Activated T-helper 17 cell treated with anti-CD3 and anti-CD28 coated beads, Interleukin-2, amount 50 U/mL, for 72 hours (primary cell): ENCODE measurements at places on chromosomes 5 and 9.
A peak's percentile ranks its signal among the peaks of the same experiment; 100 is the strongest.

DNA sequence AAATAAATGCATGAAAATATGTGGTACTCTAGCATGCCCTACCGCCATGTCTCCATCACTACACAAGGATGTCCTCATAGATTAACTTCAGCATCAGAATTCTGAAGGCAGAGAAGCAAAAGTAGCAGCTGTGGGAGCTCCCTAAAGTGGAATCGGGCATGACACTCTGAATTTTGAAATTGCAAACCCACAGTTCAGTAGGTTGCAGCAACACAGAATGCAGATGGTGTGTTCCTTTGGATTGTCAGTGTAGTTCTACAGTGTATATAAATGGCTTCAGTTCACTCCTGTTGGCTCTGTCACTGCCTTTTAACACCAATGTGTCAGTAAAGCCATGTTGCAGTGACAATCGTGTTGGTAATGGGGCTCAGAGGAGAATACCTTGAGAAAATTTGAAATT is 973.6 kb upstream of the WWC1 start:
- H3K27ac ChIP-seq = no peak overlapping the region
- H3K4me1 ChIP-seq = no peaks in the 10 kb centered on the region
- ATAC-seq = no peak
- H3K27me3 ChIP-seq = no peaks in the 10 kb centered on the region

GRCh38 chr5:36744773-36745589 is 131.6 kb upstream of the NIPBL start:
- H3K27ac ChIP-seq = no peak overlapping the region
- ATAC-seq = peak; percentile 72
- H3K36me3 ChIP-seq = no peaks in the 10 kb centered on the region

GRCh38 chr9:109994141-109994540 is 213.8 kb downstream of the C9orf152 start:
- H3K27ac ChIP-seq = no peak overlapping the region
- no peaks in the 10 kb centered on the region for H3K27me3 ChIP-seq
- no peak for ATAC-seq
- no peak overlapping the region for H3K4me3 ChIP-seq

GRCh38 chr9:108467653-108468324 is 388.0 kb downstream of the ACTL7B start:
- no peak overlapping the region for H3K27ac ChIP-seq
- H3K4me1 ChIP-seq = no peaks in the 10 kb centered on the region
- H3K36me3 ChIP-seq = no peaks in the 10 kb centered on the region
- no peak overlapping the region for H3K4me3 ChIP-seq

DNA sequence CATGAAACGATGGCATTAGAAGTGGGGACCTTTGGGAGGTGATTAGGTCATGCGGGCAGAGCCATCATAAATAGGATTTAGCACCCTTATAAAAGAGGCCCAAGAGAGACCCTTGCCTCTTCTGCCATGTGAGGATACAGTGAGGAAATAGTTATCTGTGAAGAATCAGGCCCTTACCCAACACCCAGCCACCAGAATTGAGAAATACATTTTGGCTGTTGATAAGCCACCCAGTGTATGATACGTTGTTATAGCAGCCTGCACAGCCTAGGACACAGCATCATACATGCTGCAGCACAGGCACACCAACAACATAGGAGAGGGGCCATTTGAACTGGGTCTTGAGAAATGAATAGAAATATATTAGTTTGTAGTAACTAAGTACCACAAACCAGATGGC is 8.0 kb upstream of the MAMDC2 start:
- no peaks in the 10 kb centered on the region for H3K36me3 ChIP-seq
- ATAC-seq = no peak
- H3K27ac ChIP-seq = no peak overlapping the region
- H3K4me1 ChIP-seq = no peaks in the 10 kb centered on the region
- peaks cover 14% of the 10 kb centered on the region for H3K27me3 ChIP-seq
- H3K4me3 ChIP-seq = no peak overlapping the region

DNA sequence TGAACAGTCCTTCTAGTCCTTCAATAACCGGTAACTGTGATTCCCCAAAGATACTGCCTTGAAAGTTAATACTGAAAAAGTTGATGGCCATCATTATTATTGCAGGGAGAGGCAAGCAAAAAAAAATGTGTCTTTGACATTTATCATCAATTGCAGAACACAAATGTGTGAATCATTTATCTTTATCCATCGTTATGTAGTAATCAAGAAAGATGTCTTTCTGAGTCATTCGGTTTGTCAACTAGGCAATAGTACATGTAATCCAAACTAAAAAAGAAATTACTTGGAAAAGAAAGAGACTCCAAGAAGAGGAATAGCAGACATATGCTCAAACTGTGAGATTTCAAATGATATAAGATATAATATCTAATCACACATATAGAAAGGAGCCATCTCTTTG is 473.0 kb downstream of the CETN3 start:
- no peak overlapping the region for H3K27ac ChIP-seq
- H3K36me3 ChIP-seq = no peaks in the 10 kb centered on the region
- no peaks in the 10 kb centered on the region for H3K4me1 ChIP-seq

DNA sequence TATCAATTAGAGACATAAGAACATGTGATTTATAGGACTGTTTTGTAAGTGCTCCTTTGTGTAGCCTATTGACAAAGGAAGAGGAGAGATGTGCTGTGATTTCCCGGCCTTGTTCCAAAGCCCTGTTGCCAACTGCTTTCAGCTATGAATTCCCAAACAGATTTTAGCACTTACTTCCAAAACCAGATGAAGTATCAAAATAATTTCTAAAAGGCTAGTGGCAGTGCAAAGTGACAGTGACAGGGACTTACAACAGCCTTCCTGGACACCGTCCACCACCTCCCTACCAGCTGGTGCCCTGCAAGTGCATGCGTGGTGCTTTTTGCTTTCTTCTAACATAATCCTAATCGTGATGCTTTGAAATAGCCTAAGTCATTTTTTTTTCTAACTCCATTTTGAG is 254.1 kb upstream of the ACTBL2 start:
- H3K4me3 ChIP-seq = no peak overlapping the region
- H3K36me3 ChIP-seq = no peaks in the 10 kb centered on the region
- H3K27ac ChIP-seq = no peak overlapping the region
- no peak for ATAC-seq
- H3K4me1 ChIP-seq = no peaks in the 10 kb centered on the region

DNA sequence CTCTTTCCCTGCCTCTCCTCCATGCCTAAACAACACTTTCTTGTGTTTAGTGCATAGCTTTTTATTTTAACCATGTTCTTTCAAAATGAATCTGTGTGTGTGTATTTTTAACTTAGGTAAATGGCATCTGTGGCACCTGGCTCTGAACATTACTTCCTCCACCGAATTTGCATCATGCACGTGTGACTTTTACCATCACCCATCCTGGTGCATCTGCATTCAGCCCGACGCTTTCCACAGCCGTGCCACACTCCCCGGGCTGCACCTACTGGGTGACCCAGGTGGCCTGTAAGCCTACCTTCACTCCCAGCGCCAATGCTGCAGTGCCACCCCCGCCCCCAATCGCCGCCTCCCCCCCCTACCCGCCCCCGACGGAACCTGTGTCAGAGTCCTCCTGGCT is 12.7 kb upstream of the FCN1 start:
- H3K4me3 ChIP-seq = no peak overlapping the region
- ATAC-seq = no peak
- no peak overlapping the region for H3K27ac ChIP-seq
- H3K4me1 ChIP-seq = no peaks in the 10 kb centered on the region

DNA sequence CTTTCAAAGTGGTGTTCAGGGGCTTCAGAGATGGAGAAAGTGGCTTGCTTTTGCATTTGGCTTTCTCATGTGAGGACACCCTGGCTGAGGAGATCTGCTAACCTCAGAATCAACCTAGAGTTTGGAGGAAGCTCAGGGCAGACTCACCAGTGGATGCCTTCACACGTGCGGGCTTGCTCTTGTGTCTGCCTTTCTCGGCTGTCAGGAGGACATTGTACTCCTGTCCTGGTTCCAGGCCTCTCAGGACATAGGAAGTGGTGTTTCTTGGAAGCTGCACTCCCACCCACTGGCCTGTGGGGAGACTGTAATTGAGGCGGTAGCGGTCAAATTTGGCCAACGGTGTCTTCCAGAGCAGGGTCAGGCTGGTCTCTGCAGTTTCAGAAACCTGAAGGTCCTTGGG is 44.5 kb downstream of the TNC start:
- no peak overlapping the region for H3K27ac ChIP-seq
- ATAC-seq = no peak
- no peaks in the 10 kb centered on the region for H3K36me3 ChIP-seq
- H3K4me3 ChIP-seq = no peak overlapping the region
- H3K4me1 ChIP-seq = no peaks in the 10 kb centered on the region

GRCh38 chr9:16521868-16522411 is 348.5 kb downstream of the BNC2 start:
- no peaks in the 10 kb centered on the region for H3K27me3 ChIP-seq
- no peak for ATAC-seq
- H3K36me3 ChIP-seq = no peaks in the 10 kb centered on the region
- no peak overlapping the region for H3K27ac ChIP-seq
- no peak overlapping the region for H3K4me3 ChIP-seq
- no peaks in the 10 kb centered on the region for H3K4me1 ChIP-seq

- no peaks in the 10 kb centered on the region for H3K4me1 ChIP-seq
- peaks cover 9% of the 10 kb centered on the region for H3K27me3 ChIP-seq
- no peak overlapping the region for H3K27ac ChIP-seq
- no peak for ATAC-seq
- no peak overlapping the region for H3K4me3 ChIP-seq
- H3K36me3 ChIP-seq = no peaks in the 10 kb centered on the region
Measured at GRCh38 chr9:98288881-98289280, 33.4 kb upstream of the TBC1D2 start.

- H3K4me1 ChIP-seq = no peaks in the 10 kb centered on the region
- H3K36me3 ChIP-seq = no peaks in the 10 kb centered on the region
- no peak overlapping the region for H3K4me3 ChIP-seq
- H3K27me3 ChIP-seq = no peaks in the 10 kb centered on the region
Measured at GRCh38 chr5:33010846-33011245, 299.7 kb downstream of the NPR3 start.

GRCh38 chr5:112570708-112571444 is 151.8 kb upstream of the EPB41L4A start:
- H3K4me3 ChIP-seq = no peak overlapping the region
- no peak for ATAC-seq
- no peaks in the 10 kb centered on the region for H3K36me3 ChIP-seq
- peaks cover 3% of the 10 kb centered on the region for H3K27me3 ChIP-seq
- no peak overlapping the region for H3K27ac ChIP-seq
- no peaks in the 10 kb centered on the region for H3K4me1 ChIP-seq

GRCh38 chr5:15255576-15255975 is 244.4 kb upstream of the FBXL7 start:
- no peaks in the 10 kb centered on the region for H3K36me3 ChIP-seq
- H3K4me1 ChIP-seq = no peaks in the 10 kb centered on the region
- H3K4me3 ChIP-seq = no peak overlapping the region
- H3K27me3 ChIP-seq = no peaks in the 10 kb centered on the region

DNA sequence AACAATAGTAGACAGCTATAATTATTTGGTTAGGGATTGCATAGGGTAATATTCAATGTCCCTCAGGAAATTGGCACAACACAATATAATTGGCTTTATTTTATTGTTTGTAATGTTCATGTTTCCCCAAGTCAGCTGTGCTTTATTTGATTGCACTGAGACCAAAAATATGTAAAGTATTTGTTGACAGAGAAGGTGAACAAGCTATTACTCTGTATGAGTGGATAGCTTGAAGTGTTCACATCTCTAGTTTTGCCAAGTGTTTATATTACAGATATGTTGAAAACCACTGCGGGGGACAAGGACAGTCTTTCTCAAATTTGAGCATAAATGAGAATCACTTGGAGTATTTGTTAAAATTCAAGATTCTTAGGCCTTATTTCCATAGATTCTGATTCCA is 83.3 kb downstream of the RAB3C start:
- ATAC-seq = no peak
- H3K36me3 ChIP-seq = no peaks in the 10 kb centered on the region
- H3K27ac ChIP-seq = no peak overlapping the region
- peaks cover 14% of the 10 kb centered on the region for H3K27me3 ChIP-seq

GRCh38 chr5:131957721-131958441 is 12.4 kb upstream of the MEIKIN start:
- no peak overlapping the region for H3K27ac ChIP-seq
- H3K4me1 ChIP-seq = peaks cover 4% of the 10 kb centered on the region
- H3K4me3 ChIP-seq = no peak overlapping the region
- peak; percentile 25 for ATAC-seq
- no peaks in the 10 kb centered on the region for H3K27me3 ChIP-seq

DNA sequence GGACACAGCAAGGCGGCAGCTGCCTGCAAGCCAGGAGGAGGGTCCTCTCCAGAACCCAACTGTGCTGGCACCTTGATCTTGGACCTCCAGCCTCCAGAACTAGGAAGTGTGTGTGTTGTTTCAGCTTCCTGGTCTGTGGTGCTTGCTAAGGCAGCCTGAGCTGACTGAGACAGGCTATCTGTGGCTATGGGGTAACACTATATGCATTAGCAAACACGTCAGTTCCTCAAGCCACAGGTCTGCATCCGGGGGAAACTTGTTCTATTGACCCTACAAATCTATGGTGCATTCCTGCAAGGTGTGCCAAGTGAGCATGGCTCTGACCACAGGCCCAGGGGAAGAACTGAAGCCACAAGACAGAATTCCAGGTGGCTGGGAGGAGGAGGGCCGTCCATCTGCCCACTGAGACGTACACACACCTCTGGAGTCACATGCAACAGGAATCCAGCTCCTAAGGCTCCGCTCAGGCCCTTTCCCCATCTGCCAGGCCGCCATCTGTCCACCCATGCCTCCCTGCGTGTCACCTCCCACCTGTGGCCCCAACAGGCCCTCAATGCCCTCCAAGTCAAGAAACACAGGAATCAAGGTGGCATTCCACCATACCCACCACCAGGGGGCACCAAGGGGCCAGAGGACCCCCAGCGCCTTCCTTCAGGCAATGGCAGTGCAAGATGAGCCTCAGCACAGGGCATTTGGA is 174.9 kb downstream of the ROR2 start:
- no peak overlapping the region for H3K27ac ChIP-seq
- H3K4me3 ChIP-seq = no peak overlapping the region
- peak; percentile 67 for ATAC-seq
- no peaks in the 10 kb centered on the region for H3K4me1 ChIP-seq

DNA sequence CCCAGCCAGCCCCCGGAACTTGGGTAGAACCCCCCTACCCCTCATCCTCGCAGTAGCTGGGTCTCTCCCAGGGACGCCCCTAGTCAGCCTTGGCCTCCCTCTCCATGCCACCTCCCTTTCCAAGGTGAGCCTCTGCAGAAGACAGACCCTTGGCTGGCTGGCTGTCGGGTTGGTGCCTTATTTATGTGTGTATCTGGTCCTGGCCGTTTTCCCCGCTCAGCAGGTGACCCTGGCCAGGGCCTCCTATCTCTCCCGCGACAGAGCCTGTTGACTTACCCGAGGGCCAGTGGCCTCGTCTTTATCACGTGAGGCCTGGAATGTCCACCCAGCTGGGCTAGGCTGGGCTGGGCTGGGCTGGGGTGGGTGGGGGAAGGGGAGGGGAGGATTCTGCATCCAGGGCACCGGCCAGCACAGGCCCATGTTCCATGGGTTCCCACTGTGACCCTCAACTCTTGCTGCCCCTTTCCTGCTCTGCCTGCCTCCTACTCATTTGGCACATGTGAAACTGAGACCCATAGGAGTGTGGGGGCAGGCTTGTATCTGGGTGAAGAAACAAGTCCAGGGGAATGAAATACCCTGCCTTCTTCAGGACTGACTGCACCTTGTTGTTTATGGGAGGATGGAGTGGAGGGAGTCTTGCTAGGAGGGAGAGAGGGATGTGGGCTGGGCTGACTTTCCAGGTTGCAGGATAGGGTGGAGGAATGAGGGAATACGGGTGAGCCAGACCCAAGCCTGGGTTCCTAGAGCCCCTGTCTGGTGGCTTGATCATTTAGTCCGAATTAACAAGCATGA is 3.1 kb downstream of the CXXC5 start:
- no peak for ATAC-seq
- peaks cover 5% of the 10 kb centered on the region for H3K36me3 ChIP-seq
- peaks cover 33% of the 10 kb centered on the region for H3K27me3 ChIP-seq
- H3K4me3 ChIP-seq = peak overlapping the region; percentile 1
- peaks cover 13% of the 10 kb centered on the region for H3K4me1 ChIP-seq
